Activated naive CD8-positive, alpha-beta T cell treated with anti-CD3 and anti-CD28 coated beads, Interleukin-2, amount 10 ng/mL, durations not matched to agents 7 days and 5 days (primary cell): ENCODE measurements at places on chromosomes 2 and 18. TPM values are rescaled to one million over a fixed set of nuclear protein-coding genes. Genes with fewer than 3 reads are reported as not detected.

FAM237A gene
- not detected for total RNA-seq

SERPINB2 gene
- total RNA-seq, result 2.9 TPM

GRCh38 chr2:173978447-173978846 is 13.3 kb upstream of the SP3 start:
- DNase-seq, result no peak

DNA sequence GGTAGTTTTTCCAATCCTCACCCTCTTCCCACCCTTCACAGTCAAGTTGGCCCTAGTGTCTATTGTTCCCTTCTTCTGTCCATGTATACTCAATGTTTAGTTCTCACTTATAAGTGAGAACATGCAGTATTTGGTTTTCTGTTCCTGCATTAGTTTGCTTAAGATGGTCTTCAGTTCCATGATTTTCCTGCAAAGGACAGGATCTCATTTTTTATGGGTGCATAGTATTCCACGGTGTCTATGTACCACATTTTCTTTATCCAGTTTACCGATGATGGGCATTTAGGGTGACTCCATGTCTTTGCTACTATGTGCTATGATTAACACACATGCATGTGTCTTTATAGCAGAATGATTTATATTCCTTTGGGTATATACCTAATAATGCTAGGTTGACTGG is 104.4 kb downstream of the STRN start:
- DNase-seq, result no peak

DNA sequence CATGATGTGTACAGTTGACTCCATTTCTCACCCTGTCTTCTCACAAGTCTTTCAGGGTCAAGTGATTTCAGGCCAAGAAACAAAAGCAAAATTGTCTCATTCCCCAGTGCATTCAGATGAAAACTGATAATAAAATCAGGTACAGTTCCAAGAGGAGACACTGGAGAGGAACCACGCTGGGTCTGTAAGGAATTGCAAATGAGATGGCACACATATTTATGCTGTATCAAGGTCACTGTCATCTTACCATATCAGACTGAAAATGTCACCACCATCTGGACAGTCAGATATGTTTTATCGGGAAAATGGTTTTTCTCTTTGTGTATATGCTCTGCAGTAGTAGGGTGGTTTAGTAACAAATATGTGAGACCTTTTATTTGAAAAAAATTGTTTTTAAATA is 91.7 kb downstream of the CCDC138 start:
- no peak for DNase-seq
